Activated CD4-positive, CD25-positive, alpha-beta regulatory T cell (primary cell): ENCODE measurements at places on chromosomes 6 and 20.

- DNase-seq = no peak
Observed at GRCh38 chr6:1636971-1637871, 27.5 kb downstream of the FOXC1 start.

DNA sequence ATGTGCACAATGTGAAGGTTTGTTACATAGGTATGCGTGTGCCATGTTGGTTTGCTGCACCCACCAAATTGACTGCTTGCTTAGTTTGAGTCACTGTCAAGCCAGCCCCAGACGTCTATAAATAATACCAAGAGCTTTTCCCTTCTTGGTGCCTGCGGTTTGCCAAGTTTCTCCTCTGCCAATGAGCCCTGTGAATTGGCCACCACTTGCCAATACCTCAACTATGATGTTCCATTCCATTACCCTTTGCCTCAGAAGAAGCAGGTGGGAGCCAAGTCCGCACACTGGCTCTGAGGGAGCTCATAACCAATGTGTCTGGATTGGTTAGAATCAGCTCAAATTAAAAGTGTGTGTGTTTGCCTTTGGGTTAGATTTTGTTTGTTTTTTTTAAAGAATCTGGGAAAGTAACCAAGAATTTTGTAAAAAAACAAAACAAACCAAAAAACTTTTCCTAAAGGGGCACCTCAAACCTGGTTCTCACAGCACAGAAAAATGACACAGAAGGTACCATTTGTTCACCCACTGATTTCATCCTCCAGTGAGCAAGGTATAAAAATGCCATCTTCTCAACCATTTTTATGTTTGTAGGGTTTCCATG is 244.7 kb upstream of the PRND start:
- no peak for DNase-seq

GRCh38 chr20:63367446-63368055 is 6.4 kb upstream of the CHRNA4 start:
- no peak for DNase-seq

DNA sequence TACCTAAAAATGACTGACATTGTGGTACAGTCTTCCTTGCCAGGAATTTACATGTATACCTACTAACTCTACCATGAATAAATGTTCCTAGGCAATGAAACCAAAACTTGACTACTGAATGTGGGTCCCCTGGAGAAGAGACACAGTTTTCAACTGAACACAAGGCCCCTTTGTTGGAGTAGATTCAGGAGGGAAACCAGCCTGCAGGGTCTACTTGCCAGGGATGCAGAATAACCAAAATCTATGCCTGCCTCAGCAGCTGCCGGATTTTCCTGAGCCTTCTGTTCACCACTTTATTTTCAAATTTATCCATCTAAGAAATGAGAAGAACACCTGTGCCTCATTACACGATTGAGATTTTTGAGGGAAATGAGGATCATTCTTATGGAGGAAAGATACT is 211.9 kb downstream of the GRM1 start:
- no peak for DNase-seq

DNA sequence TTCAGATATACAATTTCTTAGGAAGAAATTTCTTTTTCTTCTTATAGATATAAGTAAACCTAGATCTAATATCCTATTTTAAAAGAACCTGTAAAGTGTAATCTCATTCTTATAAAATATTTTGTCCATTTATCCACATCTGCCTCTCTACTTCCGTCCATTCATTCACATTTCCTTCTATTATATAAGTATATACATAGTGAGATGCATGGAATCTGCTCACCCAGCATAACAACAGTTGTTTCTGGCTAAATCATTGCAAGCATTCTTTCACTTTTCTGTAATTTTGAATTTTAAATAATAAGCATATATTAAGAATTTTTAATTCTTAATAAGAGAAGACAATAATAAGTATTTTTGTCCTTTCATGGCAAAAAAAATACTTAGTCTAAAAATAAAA is 45.4 kb downstream of the CEP162 start:
- no peak for DNase-seq
